ENCODE measurements at places on chromosomes 4 and X.
A peak's percentile ranks its signal among the peaks of the same experiment; 100 is the strongest.

DNA sequence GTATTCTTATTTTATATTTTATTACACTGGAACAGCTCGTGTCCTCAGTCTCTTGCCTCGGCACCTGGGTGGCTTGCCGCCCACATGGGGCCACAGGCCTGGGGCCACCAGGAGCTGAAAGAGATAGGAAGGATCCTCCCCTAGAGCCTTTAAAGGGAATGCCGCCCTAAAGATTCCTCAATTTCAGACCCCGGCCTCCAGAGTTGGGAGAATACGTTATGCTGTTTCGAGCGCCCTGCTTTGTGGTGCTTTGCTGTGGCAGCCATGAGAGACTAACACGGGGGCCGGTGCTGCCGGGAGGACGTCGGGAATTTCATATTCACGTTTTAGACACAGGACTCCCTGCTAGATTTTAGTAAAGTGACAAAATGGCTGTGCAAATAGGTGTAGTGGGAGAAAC is 33.2 kb downstream of the ACOX3 start:
- DNase-seq = no peak

GRCh38 chr4:675036-675882 is 917 bp downstream of the MYL5 start:
- no peak for DNase-seq

DNA sequence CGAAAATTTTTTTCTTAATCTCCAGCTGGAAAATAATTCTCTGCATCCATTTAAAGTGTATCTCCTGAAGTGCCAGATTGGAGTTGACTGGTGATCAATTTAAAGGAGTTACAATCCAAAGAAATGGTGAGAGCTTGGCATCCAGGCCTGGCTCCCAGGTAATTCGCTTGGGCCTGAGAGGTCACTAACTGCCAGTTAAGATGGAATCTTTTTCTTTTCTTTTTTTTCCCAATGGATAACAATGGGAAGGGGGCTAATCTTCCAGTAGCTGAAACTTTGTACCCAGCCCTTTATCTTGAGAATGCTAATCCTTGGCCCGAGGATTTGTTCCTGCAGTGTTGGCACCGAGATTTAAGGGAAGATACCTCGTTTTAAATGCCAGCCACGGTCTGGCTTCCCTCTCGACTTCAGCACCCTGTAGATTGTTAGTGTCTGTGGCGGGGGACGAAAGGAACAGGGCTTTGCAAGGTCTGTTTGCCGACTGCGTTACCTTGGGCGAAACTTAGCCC is 13.3 kb upstream of the PITX2 start:
- DNase-seq = peak; percentile 11

DNA sequence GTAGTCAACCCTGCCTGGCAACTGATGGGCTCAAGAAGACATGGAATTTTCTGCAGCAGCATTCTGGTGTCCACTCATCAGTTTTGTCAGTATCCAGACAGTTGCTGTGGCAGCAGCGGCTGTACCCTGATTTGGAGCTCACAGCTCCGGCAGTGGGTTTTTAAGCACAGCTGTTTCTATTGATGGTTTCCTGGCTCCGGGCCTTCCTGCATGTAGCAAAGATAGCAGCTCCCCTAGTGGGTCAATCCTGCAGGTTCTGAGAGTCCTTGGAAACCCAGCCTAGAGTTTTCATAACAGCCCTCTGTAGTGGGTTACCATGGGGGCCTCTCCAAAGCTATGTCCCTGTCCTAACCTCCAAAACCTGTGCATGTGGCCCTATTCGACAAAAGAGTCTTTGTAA is 84.0 kb upstream of the ATP6AP2 start:
- peak; percentile 11 for DNase-seq

- no peak for DNase-seq
Observed at GRCh38 chrX:57565198-57565597, 26.6 kb upstream of the ZXDB start.

DNA sequence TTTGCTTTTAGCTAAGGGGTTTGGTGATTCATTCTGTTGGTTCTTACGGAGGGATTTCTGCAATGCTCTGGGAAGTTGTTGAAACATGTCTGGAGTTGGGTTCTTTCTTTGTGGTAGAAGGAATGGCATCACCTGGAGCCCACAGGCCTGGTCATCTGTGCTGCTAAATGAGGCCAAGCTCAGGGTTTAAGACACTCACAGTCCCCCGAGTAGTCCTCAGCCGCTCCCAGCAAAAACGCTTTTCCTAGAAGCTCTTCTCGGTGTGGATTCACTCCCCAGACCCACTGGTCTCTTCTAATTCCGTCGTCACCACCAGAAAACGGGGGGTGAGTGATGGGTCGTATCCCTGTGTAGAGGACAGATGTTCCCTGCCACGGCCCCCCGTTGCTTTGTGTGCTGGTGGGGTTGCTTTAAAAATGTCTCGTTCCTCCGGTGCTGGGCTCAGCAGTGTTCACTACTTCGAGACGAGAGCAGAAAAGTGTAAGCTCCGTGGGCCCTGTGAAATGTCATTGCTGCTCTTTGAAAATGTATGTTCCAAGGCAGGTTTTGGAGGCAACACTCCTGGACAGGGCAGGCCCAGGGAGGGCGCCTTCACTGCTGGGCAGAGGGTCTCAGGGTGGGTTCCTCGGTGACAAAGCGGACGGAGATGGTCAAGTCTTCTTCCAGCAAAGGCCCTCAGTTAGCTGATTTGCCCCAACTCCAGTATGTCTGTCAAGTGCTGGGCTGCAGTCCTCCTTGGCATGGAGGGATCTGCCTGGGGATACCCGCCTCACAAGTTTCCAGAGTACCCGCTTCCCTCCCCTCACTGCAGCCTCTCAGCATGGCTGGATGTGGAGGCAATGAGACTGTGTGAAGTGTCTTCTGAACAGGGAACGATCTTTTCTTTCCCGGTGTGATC is 37.3 kb downstream of the PSAPL1 start:
- DNase-seq = no peak

DNA sequence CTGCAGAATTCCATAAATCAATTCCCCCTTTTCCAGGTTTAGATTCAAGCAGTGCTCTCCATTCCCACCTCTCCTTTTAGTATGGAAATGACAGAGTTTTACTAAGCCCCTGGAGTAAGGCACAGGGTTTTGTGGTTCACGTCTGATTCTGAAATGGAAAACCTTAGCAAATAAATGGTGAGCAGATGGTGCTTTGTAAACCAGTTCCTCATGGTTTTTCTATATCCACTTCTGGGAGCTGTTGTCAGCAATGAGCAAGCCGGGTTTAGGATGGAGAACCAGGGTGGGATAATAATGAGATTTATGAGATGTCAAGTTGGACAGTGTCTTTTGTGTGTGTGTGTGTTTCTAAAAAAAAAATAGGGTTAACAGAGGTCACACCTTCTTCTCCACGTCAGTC is 113.8 kb upstream of the RBPJ start:
- DNase-seq = peak; percentile 86

DNA sequence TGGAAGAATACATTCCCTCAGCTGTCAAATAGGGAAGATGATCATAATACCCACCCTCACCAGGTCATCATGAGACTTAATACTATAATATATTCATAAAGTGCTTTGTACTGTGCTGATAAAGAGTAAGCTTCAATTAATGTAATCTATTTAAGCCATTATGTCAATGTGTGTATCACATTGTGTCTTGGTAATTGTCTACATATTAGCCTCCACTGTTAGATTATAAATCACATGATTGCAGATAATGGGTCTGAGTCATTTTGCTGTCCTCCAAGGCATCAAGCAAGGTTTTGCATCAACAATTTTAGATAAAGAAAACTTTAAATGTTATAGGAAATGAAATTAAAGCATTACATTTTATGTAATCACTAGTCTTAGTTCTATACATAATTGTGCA is 45.2 kb upstream of the CEP135 start:
- no peak for DNase-seq
